ENCODE measurements at places on chromosomes 11 and 22. TPM values are rescaled to one million over a fixed set of nuclear protein-coding genes. Genes with fewer than 3 reads are reported as not detected.

DNA sequence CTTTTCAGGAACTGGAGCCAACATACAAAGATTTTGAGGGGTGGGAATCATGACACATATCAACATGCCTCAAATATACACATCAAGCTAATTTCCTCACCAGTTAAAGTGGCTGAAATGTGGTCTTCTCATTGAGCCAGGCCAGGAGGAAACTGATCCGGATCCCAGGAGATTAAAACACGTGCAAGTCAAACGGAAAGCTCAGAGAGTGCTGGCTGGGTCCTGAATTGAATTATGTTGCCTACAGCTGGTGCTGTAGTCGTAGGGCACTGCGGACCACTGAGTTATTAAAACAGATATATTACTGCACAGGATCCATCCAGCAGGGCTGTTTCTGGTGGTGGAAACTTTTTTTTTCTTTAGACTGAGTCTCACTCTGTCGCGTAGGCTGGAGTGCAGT lies 14.1 kb upstream of the WNT7B start:
- H3K4me1 ChIP-seq: peaks cover 21% of the 10 kb centered on the region
- H3K4me3 ChIP-seq: no peak overlapping the region
- H3K36me3 ChIP-seq: no peaks in the 10 kb centered on the region
- no peak for DNase-seq
- no peaks in the 10 kb centered on the region for H3K27me3 ChIP-seq
- no peak overlapping the region for H3K27ac ChIP-seq

Gene TTC38
- total RNA-seq: 28.4 TPM

- H3K4me1 ChIP-seq: no peaks in the 10 kb centered on the region
- no peaks in the 10 kb centered on the region for H3K27me3 ChIP-seq
- DNase-seq: no peak
- H3K4me3 ChIP-seq: no peak overlapping the region
Measured at GRCh38 chr22:26740253-26740652, 82.9 kb downstream of the MIAT start.

GRCh38 chr11:130077671-130078070 lies 8.0 kb downstream of the APLP2 start:
- H3K27ac ChIP-seq: no peak overlapping the region
- no peaks in the 10 kb centered on the region for H3K27me3 ChIP-seq
- no peaks in the 10 kb centered on the region for H3K36me3 ChIP-seq
- no peak for DNase-seq
- peaks cover 58% of the 10 kb centered on the region for H3K4me1 ChIP-seq

Gene PATE4
- not detected for total RNA-seq

Gene RFPL2
- not detected for total RNA-seq

DNA sequence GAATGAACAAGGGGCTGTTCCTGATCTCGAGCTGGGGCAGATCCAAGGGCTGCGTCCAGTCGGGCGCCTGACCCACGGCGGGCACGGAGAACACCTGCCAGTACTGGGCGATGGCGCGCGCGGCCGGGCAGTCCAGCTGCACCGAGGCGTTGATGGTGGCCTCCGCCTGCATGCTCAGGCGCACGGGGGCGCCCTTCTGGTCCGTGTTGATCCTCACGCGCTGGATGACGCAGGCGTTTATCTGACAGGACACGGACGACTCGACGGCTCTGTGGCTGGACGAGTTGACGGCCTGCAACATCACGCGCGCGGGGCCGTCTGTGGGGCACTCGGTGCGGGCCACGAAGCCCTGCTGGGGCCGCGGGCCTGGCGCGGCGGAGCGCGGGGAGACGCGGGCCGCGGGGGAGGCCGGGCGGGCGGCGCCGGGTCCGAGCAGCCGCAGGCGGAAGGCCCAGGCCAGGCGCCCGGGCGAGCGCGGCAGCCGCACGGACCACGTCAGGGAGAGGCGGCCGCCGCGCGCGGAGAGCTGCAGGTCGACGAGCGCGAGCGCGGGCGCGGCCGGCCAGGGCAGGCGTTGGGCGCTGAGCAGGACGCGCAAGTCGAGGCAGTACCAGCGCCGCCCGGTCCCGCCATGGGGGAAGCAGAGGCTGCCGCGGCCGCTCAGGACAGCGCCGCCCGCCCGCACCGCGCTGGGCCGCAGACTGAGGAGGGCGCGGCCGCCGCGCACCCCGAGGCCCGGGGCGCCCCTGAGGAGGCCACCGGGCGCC lies 511 bp downstream of the PKDREJ start:
- H3K27ac ChIP-seq: peak overlapping the region; percentile 30
- H3K27me3 ChIP-seq: no peaks in the 10 kb centered on the region
- no peak for DNase-seq
- no peaks in the 10 kb centered on the region for H3K36me3 ChIP-seq

- H3K4me3 ChIP-seq: no peak overlapping the region
- H3K36me3 ChIP-seq: no peaks in the 10 kb centered on the region
- no peak overlapping the region for H3K27ac ChIP-seq
- peak; percentile 79 for DNase-seq
- H3K27me3 ChIP-seq: no peaks in the 10 kb centered on the region
Measured at GRCh38 chr11:17633987-17634775, 85.2 kb upstream of the MYOD1 start.

DNA sequence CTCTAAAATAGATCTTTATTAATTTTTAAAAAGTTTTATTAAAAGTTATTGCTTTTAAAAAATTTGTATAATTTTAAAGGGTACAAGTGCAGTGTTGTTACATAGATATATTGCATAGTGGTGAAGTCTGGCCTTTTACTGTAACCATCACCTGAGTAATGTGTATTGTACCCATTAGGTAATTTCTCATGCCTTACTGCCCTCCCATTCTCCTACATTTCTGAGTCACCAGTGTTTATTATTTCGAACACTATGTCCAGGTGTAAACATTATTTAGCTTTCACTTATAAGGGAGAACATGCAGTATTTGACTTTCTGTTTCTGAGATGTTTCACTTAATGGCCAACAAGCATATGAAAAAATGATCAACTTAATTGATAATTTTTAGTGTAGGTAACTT lies 2.3 kb downstream of the OR51G1 start:
- no peaks in the 10 kb centered on the region for H3K36me3 ChIP-seq
- no peak overlapping the region for H3K4me3 ChIP-seq
- H3K4me1 ChIP-seq: no peaks in the 10 kb centered on the region
- H3K27ac ChIP-seq: no peak overlapping the region
- no peak for DNase-seq
- H3K27me3 ChIP-seq: no peaks in the 10 kb centered on the region

GRCh38 chr11:125968354-125968753 lies 22.5 kb downstream of the VSIG10L2 start:
- no peak overlapping the region for H3K4me3 ChIP-seq
- H3K36me3 ChIP-seq: no peaks in the 10 kb centered on the region

DNA sequence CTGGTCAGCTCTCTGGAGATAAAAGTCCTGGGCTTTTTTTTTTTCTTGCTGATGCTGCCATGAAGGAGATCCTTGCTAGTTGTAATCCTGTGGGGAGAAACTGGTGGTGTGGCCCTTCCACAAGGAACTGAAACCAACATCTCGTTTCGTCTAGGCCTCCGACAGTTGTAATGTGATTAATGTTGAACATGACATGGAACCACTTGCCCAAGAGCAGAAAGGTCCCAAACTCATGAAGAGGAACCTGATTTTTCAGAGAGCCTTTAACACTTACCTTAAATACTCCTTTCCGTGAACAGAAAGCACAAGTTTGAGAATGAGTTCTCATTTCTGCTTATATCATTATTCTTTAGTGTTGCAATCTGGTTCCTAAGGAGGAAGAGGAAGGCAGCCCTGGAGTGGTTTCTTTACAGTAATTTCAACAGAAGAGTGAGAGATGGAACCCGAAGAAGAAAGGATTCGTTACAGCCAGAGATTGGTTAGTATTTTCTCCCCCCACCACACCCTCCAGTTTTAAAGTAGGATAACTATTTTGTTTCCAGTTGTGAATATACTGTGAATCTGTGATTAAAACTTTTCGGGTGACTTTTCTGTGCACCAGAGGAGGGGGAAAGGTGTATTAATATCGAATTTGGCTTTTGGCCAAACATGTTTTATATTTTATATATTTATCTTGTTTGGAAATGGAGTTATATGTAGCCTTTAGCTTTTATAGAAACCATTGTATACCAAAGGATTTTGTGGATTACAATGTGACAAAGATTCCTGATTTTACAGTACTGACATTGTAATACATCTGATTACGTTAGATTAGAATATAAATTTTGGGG lies 2.0 kb downstream of the KDM2A start:
- peak overlapping the region; percentile 99 for H3K4me3 ChIP-seq
- no peak for DNase-seq
- peaks cover 71% of the 10 kb centered on the region for H3K4me1 ChIP-seq
- peaks cover 2% of the 10 kb centered on the region for H3K36me3 ChIP-seq

Gene GLYAT
- not detected for total RNA-seq

Gene PHOX2A
- total RNA-seq: 1.3 TPM

Measured in esophagus muscularis mucosa (tissue), 4 donors.